ENCODE measurements at places on chromosomes 1 and 21.

DNA sequence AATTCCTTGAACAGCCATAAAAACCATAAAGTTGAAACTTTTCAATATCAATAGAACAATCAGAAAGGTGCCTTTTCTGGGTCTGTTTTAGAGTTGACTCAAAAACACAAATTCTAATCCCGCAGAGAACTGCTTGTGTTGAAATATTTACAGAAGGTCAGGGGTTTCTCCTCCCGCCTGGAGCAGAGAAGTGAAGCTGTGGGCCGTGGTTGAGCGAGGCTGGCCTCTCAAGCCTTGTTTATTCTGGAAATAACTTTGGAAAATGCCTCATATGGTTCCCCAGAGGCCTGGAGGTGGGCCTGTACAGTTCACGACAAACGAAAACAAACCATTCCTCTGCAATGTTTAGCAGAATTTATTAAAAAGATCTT, 90.8 kb upstream of the ERRFI1 start:
- DNase-seq = no peak

- no peak for DNase-seq
Observed at GRCh38 chr1:8733484-8733883, 84.0 kb downstream of the RERE start.

GRCh38 chr21:46157987-46158451, 2.6 kb upstream of the FTCD start:
- DNase-seq = no peak

DNA sequence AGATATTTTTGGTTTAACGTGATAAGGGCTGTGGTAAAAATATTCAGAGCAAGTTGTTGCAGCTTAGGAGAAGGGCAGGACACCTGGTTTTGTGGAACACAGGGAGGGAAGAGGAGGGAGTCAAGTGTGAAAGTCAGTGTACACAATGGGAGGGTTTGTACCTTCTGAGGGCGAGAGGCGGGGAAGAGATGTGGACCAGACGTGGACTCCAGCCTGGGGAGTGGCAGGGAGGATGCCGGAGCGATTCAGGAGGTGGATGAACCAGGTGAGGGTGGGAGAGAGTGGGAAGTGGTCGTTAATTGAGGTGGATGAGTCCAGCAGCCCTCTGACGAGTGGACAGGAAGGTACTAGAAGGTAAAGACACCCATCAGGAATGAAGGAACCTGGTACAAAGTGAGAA, 52.2 kb upstream of the IRF2BP2 start:
- no peak for DNase-seq

GRCh38 chr21:22516230-22516629, 1518.0 kb downstream of the NCAM2 start:
- DNase-seq = no peak

GRCh38 chr21:31022306-31022705, 16.0 kb downstream of the KRTAP19-8 start:
- DNase-seq = no peak

DNA sequence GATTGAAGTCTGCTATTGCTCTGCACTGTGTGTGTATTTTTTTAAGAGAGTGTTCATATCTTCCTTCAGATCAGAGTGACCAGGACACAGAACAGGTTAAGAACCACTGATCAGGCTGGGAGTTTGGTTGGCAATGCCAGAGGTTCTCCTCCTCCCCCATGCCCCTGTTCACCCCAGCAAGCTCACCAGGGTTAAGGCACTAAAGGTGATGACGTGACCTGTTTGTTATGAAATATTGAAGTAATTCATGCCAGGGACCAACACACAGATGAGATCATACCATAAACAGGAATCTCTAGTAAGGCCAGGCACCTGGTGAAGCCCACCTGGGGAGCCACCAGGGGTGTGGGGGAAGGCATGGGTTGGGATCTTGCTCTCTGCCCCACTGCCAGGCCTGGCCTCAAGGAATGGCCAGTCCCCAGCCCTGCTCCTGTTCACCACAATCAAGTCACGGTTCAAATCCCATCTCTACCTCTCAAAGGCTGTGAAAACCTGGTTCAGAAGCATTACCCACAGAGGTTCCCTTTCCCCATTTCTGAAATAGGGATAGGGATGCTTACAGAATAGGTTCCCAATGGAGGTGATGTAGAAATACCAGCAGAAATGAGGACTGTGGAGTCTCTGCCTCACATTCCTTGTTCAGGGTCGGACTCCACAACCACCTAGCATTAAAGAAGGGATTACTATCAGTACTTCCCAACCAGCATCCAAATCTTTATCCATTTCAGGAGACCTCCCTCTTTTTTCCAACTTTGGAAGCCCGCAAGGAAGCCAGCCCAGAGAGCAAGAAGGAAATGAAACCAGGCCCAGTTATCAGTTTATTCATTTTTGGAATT, 2.4 kb downstream of the ID3 start:
- DNase-seq = no peak

Data from stimulated activated CD8-positive, alpha-beta memory T cell treated with anti-CD3 and anti-CD28 coated beads, Interleukin-4, amount 100 ng/mL, for 1 hour (primary cell).